Stimulated activated CD8-positive, alpha-beta memory T cell treated with anti-CD3 and anti-CD28 coated beads, Interleukin-2, amount 100 ng/mL, for 48 hours (primary cell): ENCODE measurements at places on chromosomes 2 and 18.

GRCh38 chr18:7786569-7786968, 219.5 kb downstream of the PTPRM start:
- DNase-seq: no peak

DNA sequence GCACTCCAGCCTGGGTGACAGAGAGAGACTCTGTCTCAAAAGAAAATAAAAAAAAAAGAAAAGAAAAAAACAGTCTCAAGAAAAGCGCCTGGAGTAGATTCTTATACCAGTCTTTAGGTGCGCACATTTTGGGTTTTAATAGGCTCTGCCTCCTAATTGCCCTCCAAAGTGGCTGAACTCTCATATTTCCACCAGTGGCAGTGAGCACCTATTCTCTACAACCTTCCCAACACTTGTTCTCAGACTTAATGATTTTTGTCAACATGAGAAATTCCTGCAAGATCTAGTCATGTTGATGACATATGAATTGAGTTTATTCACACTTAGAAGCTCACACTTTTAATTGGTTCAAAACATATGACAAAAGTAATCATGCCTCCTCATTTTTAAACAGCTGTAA, 39.0 kb downstream of the PLB1 start:
- no peak for DNase-seq

GRCh38 chr2:74511104-74511989, 2.9 kb upstream of the TLX2 start:
- no peak for DNase-seq

DNA sequence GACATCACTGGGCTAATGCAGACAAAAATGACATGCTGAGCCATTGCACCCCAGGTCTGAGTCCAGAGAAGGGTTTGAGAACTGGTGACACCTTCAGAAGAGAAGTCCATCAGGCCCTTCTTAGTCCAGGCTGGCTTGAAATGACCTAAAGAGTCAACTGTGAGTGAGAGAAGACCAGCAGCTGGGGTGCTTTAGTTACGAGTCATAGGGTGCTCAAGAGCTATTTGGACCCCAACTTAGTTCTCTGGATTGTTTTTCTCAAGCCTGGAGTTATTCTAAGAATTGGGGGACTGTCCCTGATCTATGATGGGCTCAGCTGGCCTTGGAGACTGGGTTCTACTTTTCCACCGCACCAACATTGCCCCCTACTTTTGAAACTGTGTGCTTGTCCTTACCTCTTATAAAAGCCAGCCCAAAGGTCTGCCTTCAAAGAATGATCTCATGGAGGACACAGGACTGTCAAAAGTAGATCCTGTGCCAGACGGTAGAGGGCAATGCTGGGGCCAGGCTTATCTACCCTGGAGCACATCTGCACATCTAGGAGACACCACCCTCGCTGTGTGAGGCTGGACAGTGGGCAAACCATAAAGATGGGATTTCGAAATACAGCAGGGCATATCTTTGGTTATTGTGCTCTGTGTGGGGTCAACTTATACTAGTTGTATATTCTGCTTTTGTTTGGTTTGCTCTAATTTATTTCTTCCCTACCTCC, 333.0 kb upstream of the SLC14A2 start:
- no peak for DNase-seq

DNA sequence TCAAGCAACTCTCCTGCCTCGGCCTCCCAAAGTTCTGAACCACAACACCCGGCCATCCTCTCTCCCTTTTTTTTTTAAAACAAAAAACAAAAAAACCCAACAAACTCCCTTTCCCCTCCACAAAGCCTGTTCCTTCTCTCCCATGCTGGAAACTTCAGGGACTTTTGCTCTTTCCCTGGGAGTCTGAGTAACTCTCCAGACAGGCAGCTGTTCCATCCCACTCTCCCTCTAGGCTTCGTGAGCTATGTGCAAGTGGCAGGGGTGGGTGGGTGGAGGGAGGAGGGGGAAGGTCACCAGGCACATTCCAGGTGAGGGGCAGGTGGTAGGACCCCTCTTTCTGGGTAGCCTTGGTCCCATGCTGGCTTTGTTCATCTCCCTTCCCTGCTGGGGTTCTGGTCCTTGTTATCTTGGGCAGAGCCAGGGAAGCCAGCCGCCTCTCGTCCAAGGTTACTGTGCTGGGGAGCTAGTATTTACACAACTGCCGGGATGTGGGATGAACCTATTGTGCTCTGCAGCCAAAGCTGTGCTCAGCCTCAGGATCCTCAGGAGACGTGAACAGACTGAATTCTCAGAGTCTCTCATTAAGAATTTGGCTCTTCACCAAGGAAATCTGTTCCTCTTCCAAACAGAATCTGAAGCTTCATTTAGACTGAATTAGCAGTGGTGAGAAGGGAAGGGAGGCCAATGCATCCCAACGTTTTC, 106.9 kb downstream of the LIPG start:
- DNase-seq: no peak

DNA sequence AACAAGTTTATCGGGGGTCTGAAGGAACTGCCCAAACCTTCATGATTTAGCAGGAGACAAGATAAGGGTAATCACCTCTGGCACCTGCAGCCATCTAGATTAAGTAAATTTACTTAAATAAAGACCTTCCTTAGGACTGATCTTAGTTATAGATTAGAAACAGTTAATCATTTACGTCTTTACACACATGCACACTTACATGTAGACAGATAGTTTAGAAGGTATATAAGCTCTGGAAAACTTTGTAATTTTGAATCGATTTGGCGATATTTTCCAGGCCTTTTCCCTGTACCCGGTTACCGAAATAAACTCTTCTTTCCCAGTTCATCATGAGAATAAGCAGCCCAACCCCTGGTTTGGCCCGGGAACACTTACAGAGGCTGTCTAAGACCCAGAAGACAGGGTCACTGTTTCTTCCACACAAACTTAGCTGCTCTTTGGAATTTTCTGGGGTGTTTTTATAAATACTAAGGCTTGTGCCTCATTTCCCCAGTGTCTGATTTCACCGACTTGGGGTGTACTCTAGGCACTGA, 560 bp upstream of the SKA1 start:
- no peak for DNase-seq

GRCh38 chr2:173511942-173512341, 157.3 kb downstream of the CDCA7 start:
- no peak for DNase-seq

DNA sequence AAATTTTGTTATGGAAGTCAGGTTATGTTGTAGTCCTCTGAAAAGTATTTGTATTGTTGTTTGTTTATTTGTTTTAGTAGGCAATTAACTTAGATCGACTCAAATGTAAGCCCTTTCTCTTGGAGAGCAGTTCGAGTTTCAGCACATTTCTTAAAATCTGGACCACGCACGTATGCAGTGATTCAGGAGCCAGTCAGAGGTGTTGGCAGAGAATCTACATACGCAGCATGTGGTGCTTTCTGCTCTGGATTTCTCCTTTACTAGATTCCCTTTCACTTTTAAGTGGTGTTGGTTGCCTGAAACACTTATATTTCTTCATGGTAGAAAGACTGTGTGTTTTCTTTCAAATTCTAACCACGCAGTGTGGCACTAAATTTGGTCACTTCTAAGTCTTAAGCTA, 773.9 kb upstream of the LRATD1 start:
- DNase-seq: no peak
